NCI-H187 (cell line): ENCODE measurements at places on chromosomes 4 and X.

DNA sequence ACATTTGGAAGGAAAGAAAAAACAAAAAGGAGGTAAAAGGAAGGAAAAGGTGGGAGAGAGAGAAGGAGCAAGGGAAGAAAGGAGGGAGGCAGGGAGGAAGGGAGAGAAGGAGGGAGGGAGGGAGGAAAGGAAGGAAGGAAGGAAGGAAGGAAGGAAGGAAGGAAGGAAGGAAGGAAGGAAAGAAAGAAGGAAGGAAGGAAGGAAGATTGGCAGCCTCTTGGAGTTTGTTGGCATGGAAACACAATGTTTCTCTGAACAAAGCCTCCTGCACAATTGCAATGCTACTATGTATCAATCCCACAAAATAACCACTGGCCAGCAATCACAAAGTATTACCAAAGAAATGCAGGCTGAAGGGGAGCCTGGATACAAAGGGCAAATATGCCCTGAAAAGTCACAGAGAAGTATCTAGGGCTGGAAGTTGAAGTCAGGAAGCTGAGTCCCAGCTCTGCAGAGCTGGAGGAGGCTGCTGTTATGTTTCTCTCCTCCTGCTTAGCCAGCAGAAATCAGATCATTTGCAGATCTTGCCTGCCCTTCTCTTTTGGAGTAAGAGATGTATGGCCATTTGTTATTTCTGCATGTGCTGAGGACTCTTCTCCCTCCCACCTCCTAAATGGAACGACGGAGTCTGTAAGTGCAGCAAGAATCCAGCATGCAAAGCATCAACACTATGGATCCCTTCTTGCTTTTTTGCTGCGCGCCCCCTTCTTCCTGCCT, 195.9 kb upstream of the LDB2 start:
- no peak for DNase-seq

- no peak for DNase-seq
These were observed 28.0 kb upstream of the AFAP1 start for GRCh38 chr4:7967501-7968261.

DNA sequence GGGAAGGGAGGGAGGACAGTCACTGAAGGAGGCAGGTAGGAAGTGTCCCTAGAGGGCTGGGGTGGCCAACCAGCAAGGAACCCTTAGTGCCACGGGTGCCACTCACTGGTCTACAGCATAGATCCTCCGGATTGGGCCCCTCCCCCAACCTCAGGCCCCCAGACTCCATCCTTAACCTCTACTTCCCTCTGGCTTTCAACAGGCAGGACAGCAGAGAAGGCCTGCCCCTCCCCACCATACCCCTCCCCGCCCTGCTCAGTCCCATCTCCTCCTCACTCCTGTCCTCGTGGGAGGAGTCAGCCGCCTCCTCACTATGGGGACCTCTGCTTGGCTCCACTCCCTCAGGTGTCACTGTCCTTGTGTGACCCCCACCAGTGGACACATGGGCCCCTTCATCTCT, 77.7 kb upstream of the PSAPL1 start:
- DNase-seq, result no peak

DNA sequence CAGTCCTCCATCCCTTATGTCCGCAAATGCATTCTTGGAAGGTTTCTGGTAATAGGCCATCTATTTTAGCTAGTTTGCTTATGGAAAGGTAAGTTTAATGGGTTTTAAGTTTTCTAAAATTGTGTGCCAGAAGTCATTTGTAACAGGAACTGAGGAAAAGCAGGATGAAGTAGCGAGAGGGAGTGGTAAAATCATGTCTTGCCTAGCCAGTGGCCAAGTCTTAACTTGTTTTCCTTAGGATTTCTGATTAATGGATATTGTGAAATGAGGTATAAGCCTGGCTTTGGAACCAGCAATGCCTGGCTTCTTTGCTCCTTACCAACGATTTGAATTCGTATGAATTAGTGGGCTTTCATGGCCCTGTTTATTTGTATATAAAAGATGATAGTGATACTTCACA, 7.3 kb downstream of the SEC24B start:
- no peak for DNase-seq

GRCh38 chr4:153758136-153758535, 1.7 kb downstream of the RNF175 start:
- DNase-seq, result no peak

- DNase-seq, result no peak
These were observed 2761.5 kb downstream of the ARAP2 start for GRCh38 chr4:33482773-33483172.

- DNase-seq, result no peak
These were observed 298.6 kb upstream of the LDB2 start for GRCh38 chr4:17197070-17197469.

GRCh38 chr4:57734104-57734670, 624.0 kb upstream of the IGFBP7 start:
- DNase-seq, result no peak

- DNase-seq, result no peak
These were observed 448 bp upstream of the TBC1D8B start for GRCh38 chrX:106802063-106802387.

DNA sequence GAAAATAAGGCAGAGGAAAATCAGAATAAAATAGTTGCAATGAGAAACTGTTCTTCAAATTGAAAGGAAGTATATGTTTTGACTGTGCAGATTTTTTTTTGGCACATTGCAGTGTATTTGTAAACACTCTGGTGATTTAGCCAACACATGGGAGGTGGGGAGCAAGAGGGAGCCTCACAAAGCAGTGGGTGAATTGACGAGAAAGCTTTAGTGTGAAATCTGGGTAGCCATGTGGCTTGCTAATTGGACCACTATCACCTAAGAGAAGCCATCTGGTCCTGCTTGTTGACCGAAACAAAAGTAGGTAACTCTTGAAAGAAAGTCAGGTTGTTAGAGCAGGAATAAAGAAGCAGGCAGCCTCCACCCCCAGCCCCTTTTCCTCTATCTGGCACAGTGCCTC, 10.4 kb downstream of the CLCN5 start:
- DNase-seq, result no peak

DNA sequence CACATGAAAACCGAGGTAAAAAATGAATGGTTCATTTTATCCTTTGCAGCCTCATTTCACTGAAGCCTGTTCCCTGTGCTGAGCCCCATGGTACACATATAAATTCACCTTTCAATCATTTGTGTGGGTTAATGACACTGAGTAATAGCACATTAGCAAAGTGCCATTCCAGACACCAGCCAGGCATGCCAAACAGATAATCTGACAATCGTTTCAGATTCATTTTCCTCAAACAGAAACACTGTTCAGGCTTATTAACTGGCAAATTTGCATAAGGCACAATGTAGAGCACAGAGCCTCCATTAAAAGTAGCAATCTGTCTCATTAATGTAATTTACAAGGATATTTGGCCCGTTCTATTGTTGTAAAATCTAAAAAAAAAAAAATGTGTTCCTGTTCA, 76.2 kb downstream of the UNC5C start:
- no peak for DNase-seq

DNA sequence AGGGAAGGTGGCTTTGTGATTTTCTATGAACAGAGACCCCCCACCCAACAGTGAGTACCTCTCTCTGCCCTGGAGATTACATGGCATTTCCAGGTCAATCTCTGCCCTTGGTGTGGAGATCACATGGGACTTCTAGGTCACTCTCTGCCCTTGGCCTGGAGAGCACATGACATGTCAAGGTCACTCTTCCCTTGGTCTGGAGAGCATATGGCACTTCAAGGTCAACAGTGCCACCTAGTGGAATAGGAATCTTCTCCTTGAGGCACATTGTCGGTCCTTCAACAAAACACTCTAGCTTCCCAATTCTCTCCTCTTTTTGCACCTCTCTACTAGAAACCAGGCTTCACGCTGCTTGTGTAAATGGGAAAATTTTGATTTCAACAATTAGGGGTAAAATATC, 66.2 kb upstream of the TACR3 start:
- DNase-seq, result peak; percentile 3

- DNase-seq, result no peak
These were observed 18.4 kb downstream of the NMU start for GRCh38 chr4:55617587-55618197.

DNA sequence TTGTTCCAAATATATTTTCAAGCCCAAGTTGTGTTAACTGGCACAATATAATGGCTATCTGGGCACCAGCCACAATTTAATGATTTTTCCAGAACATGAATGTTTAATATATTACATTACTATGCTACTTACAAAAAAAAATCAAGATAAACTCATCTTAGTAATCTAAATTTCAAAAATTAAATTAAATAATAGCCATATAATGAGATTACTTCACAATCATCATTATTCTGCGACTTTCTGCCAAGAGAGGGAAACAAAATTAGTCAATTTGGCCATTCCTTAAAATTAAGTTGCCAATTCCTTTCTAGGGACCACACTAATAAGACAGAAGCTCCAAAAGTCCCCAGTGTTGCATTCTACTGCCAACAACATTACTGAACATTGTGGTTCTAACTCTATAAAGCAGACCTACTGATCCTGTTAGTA, 7.5 kb downstream of the NEK1 start:
- no peak for DNase-seq

DNA sequence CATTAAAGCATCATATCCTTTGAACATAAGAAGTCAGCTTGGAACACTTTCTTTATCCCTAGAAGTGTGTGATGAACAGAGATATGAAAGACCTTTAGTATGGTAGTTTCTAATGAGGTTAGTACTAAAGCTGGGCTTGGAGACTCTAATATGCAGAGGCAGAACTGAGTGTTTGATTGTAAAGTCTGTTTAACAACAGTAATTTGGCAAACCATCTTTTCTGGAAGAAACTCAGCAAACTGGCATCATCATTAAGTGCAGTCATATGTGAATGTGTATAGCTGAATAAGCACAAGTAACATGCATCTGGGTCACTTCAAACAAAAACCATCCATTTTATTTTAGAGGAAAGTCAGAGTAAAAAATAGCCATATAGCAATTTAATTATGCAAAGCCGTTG, 385.9 kb upstream of the MAD2L1 start:
- no peak for DNase-seq

DNA sequence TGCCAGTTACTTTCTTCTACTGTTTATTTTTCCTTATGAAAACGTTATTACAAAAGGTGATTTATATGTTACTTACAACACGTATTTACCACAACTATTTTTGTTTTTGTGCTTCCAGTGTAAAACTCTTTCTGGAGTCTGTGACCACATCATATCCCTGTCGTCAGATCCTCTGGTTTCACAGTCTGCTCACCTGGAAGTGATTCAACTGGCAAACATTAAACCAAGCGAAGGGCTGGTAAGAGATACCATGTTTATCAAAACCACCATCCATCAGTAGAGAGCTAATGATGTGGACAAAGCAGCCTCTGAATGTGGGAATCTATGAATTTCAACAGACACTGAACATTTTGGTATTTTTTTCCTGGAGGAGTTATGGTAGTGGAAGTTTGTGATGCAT, 116.1 kb downstream of the CNKSR2 start:
- no peak for DNase-seq

GRCh38 chrX:48958635-48959094, 1.3 kb upstream of the OTUD5 start:
- peak; percentile 31 for DNase-seq

DNA sequence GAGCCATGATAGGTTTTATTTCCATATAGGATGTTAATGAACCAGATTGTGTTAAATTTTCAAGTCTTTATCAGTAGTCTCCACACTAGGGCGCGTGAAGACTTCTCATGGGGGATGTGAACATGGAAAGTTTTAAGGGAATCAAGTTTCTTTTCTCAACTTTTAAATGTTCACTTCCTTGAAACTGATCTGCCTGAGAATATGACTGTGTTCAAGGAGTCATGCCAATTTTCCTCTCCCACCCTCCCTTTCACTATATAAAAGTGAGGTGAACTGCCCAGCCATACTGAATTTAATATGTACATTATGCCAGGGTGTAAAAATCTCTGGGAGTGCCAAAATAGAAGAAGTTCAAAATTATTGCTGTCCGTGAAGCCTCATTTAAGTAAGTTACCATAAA, 30.4 kb upstream of the HPGDS start:
- DNase-seq, result no peak

- no peak for DNase-seq
These were observed 109.4 kb downstream of the SMIM20 start for GRCh38 chr4:26023203-26023972.

- no peak for DNase-seq
These were observed 95.6 kb upstream of the METTL14 start for GRCh38 chr4:118589471-118590055.

DNA sequence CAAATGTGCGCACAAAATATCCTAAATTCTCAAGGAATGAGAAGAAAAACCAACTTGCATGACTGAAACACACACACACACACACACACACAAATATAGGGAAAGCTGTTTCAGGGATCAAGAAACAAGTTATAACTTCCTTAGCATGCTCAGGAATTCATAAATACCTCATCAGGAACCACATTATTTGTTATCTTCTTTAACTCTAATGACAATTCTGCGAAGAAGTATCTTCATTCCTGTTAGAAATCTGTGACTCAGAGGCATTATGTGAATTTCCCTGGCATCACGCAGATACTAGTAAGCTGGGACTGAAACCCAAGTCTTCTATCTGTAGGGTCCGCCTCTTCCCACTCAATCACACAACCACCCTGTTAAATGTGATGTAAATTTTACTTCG, 30.3 kb downstream of the TMPRSS11A start:
- DNase-seq, result no peak

DNA sequence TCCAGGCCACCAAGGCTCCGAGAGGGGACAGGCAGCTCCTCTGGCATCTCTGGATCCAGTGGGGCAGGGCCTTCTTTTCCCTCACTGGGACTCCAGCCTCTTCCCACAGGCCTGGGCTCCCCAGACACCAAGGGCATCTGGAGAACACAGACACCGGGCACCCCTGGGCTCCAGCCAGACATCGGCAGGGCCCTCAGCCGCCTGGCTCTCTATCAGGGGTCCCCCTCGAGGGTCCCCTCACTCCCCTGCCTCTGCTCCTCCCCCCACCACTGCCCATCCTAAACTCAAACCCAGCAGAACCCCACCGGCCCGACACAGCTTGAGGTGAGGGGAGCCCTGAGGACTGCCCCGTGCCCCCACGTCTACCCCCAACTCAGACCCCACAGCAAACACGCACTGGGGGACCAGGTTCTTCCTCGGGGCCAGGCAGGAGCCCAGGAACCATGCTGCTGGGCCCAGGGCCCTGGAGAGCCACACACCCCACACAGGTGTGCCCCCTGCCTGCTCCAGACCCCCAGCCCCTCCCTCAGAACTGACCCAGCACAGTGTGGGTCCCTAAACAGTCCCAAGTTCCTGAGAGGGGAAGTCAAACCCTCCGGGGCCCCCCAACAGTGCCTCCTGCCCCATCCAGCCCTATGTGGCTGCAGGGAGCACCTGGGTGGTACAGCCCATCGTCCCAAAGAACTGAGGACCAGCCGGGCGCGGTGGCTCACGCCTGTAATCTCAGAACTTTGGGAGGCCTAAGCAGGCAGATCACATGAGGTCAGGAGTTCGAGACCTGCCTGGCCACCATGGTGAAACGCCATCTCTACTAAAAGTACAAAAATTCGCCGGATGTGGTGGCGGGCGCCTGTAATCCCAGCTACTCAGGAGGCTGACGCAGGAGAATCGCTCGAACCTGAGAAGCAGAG, 86.8 kb downstream of the FAM53A start:
- DNase-seq, result no peak
